AG08395 (cell line): ENCODE measurements at places on chromosomes 4 and X.

DNA sequence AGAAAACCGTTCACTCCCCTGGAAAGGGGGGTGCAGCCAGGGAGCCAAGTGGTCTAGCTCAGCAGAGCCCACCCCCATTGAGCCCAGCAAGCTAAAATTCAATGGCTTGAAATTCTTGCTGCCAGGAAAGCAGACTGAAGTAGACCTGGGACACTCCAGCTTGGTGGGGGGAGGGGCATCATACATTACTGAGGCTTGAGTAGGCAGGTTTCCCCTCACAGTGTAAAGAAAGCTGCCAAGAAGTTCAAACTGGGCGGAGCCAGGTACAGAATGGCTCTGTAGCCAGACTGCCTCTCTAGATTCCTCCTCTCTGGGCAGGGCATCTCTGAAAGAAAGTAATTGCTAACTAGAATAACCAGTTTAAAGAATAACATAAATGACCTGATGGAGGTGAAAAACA is 372.3 kb upstream of the F9 start:
- no peak for DNase-seq

- DNase-seq, result no peak
Measured at GRCh38 chr4:2852481-2852921, 8.9 kb downstream of the ADD1 start.

DNA sequence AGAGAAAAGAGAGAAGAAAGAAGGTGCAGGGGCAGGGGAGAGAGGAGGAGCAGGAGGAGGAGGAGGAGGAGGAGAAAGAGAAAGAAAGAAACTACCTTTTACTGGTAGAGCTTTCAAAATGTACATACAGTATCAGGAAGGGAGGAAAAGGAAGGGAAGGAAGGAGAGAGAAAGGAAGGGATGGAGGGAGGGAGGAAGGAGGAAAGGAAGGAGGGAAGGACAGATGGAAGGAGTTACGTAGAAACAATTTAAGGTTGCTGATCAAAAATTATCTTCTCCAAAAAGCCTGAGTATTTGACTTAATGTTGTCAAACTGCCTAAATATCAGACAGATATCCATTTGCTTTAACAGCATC is 13.4 kb downstream of the TBC1D9 start:
- no peak for DNase-seq

DNA sequence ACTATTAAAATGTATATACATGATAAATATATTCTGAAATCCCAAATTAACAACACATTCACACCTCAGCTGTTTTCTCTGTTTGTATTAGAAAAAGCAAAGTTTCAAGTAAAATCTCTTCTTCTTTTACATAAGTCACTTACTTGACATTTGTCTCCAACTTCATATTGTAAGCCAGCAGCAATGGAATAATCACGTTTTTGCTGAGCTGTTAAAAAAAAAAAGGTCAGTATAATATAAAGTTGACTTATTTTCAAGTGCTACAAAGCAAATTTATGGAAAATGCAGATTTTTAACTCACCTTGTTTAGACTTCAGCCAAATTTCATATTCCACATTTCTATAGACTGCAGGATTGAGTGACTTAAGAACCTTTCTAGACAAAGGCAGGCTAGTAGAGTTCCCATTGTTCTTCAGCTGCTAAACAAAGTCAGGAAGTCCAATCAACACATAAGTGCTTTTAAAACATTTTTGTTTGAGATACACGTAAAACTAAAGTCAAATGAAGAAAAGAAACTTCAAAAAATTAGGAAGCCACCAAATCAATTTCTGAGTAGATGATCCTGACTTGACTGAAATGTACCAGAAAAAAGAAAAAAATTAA is 25.0 kb downstream of the OTUD4 start:
- no peak for DNase-seq

DNA sequence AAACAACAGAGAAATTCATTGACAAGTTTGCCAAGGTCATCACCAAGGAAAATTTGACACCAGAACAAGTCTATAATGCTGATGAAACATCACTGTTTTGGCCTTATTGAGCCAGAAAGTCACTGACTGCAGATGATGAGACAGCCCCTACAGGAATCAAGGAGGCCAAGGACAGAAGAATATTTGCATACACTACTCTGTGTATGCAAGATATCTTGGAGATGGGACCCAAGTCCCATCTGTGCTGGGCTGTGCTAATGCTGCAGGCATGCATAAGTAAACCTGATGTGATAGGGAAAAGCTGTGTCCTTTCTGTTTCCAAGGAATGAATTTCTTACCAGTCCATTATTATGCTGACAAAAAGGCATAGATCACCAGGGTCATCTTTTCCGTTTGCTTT is 126.8 kb downstream of the PAPSS1 start:
- DNase-seq, result no peak

- DNase-seq, result no peak
Measured at GRCh38 chr4:10069075-10069642, 47.4 kb downstream of the WDR1 start.

GRCh38 chr4:188107931-188108843 is 1.2 kb downstream of the TRIML2 start:
- peak; percentile 39 for DNase-seq

DNA sequence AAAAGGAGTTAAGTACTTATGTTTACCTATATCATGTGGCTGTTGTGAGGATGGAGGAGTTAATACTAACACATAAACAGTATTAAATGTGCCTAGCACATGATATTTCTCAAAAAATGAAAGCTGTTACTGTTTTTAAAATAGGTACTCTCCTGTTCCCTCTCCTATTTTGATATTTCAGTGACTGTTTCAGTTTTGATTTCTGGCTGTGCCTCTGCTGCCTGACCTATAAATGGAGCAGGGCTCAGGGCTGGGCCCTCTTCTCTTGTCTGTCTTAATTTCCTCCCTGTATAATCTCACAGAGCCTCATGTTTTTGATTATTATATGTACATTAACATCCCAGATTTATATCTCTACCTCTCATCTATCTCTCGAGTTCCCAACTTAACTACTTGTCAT is 93.3 kb downstream of the UGT8 start:
- DNase-seq, result no peak

DNA sequence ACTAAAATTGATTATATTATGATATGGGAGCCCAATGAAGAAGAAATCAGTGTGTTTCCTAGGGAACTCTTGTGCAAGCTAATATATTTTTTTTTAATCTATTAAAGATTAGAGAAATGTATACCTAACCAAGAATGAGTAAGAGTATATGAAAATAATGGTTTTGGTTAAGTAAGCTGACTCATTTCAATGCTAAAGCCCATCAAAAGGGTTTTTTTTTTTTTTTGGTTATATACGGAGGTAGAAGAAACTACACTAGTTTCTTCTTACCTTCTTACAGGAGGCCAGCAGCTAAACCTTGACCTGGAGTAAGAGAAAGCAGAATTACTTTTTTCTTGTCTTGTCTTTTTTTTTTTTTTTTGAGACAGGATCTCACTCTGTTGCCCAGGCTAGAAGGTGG is 27.5 kb downstream of the RUFY3 start:
- no peak for DNase-seq

DNA sequence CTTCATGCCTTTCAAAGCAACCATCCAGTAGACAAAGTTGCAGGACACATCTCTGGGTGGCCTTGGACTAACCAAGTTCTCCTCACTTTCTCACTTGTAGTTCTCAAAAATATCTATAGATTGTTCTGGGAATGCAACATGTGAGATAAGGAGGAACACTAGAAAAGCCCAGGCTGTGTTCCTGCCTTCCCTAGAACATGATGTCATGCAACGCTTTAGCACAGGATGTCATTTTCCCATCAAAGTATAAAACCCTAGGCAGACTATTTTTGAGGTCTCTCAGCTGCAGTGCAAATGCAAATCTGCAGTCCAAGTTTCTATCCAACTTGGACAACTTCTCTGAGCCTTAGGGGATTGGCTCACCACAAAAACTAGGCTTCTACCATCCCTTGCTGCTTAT is 78.8 kb upstream of the PCDH7 start:
- no peak for DNase-seq

DNA sequence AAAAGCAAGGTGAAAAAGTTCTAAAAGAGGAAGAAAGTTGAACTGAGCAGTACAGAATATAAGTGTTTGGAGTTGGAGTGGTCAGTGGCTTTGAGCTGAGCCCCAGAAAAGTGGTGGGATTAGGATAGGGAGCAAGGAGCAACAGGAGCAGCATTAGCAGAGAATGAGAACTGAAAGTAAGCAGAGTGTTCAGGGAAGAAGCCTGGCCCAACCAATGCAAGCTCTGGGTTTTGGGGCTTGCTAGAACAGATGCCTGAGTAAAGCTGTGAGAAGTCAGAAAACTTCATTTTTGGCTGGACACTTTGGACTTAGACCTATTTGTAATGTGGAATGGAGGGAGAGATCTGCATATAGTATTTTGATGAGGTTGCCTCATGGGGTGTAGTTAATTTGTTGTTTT is 17.8 kb downstream of the JADE1 start:
- no peak for DNase-seq

- no peak for DNase-seq
Measured at GRCh38 chr4:172480471-172480870, 667.3 kb downstream of the GALNTL6 start.

- DNase-seq, result no peak
Measured at GRCh38 chr4:142913034-142913433, 66.9 kb upstream of the INPP4B start.

GRCh38 chr4:37953620-37954293 is 6.4 kb upstream of the PTTG2 start:
- DNase-seq, result no peak

GRCh38 chrX:2652106-2652505 is 39.0 kb upstream of the CD99 start:
- no peak for DNase-seq

DNA sequence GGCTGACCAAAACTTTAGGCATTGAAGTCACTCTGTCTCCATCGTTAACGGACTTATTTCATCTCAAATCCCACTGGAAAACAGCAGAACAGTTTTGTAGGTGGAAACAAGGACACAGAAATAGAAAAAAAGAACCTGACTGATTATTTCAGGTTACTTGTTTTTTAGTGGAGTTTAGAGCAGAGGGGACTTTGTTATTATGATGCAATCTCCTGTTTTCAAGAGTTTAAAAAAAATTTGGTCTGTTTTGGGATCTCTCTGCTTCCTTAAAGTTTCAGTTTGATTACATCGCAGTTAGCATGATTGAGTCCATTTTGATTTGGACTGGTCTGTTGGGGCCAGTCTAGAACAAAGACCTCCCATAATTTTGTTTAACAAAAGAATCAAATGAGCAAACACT is 13.6 kb downstream of the PROM1 start:
- no peak for DNase-seq

DNA sequence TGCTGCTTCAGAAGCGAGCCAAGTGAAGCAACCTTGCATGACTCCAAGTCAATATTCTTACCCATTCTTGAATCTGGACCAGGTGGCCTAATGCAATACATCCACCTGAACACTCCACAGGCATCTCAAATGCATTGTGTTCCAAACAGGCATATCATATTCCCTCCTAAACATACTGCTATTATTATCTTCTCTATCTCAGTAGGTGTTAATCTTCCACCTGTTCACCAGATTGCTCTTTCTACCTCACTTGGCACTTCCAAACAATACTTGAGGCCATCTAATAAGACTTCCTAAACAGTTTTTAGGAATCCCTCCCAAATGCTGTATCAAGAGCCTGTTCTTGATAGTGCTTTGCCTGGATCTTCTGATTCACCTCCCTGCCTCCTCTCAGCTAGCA is 90.7 kb downstream of the GPRIN3 start:
- DNase-seq, result no peak
